ENCODE measurements at places on chromosomes 13 and 19.

DNA sequence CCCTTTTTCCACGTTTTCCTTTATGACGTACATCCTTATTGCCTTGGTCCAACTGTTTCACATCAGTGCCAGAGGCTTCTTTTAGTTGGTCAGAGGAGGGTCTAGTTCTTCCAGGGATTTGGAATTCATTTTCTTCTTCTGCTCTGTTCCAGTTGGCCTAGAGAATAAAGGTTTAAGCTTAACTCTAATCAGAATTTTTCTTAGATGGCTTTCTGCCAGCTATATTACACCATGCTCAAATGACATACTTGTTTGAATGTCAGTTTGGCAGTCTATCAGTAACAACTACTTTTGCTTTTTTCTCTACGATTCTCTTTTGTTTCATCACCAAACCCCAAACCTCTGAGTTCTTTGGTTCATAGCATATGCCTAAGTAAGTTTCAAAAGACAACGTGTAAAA is 16.8 kb downstream of the SPART start:
- peak; percentile 47 for DNase-seq

- no peak for DNase-seq
These were observed 18.8 kb downstream of the SACS start for GRCh38 chr13:23414682-23415081.

- DNase-seq: peak; percentile 97
These were observed 23.5 kb upstream of the USP12 start for GRCh38 chr13:27194895-27195764.

DNA sequence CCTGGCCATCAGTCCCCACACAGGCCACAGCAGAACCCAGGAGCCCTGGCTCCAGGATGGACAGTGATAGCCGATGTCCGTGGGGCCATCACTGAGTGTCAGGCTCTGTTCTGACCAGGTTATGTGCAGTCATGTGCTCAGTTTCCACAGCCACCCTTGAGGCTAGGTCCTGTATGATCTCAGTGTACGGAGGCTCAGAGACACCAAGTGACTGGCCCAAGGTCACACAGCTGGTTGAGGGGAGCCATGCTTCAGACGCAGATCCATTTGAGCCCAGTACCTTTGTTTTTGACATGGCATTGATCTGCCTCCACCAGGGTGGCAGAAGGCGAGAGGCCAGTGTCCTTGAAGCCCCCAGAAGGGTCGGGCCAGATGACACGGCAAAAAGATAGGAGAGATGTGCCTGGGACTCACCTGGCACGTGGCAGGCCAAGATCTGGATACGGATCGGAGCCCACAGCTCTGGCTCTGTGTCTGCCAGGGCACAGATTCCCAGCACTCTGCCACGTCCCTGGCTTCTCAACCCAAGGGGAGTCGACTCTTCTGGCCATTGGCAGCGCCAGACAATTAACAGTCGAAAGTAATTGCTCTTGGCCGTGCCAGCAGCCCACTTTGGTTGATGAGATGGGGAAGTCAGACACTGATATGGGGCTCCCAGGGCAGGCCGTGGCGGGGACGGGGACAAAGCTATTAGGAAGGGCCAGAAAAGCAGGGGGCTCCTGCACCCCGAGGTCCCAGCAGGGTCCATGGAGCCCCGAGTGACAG is 15.6 kb downstream of the EVI5L start:
- no peak for DNase-seq

DNA sequence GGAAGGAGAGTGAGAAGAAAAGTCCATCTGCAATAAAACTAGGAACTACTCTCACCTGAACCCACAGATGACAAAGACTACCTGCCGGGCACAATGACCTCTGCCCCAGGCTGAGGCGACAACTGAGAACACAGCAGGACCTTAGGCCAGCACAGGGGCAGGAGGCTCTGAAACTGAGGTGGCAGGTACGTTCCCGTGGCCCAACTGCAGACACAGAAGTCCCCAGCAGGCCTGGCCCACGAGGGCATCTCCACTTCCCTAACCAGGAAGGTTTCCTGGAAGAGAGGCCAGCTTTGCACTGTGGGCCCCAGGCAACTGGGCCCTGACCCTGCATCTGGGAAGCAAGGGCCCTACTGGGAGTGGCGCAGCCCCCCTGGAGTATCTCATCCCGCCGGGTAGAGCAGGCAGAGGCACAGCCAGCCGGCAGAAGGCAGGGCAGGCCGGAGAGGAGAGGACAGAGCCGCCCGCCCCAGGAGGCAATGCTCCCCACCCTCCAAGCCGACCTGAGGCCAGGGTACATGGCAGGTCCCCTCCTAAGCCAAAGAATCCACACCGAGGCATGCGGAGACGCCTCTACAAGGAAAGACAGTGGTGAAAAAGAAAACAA is 32.7 kb downstream of the STK24 start:
- no peak for DNase-seq

DNA sequence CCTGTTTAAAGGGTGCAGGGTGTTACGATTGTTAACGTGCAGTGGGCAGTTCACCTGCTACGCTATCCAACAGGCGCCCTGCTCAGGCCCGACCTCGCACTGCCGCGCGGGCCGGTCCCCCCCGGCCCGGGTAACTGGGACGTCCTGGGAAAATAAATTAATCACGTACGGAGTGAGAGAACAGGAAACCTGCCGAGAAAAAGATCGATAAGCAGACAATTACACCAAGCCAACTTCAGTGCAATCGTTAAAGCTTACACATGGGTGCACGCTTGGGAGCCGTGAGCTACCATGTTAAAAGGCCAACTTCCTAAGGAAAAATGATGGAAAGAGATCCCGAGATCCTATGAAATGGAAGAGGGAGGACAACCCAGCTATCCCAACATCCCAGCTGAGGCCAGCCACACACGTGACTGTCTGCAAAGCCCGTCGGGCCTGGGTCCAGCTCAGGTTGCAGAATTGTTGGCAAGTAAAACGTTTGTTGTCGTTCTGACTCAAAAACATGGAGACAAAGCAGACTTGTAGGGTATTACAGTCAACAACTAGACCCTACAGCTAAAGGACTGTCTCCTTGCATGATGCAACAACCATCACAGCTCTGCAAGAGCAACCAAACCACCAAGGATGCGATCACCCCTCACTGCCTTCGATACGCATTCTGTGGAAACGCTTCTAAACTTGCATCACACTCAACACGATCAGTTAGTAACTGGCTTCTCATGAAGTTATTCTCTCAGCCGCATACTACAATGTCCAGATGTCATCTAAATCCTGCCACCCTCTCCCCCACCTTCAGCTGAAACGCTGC is 741 bp upstream of the TUBGCP3 start:
- no peak for DNase-seq

- no peak for DNase-seq
These were observed 92.6 kb downstream of the ENOX1 start for GRCh38 chr13:43694146-43694664.

DNA sequence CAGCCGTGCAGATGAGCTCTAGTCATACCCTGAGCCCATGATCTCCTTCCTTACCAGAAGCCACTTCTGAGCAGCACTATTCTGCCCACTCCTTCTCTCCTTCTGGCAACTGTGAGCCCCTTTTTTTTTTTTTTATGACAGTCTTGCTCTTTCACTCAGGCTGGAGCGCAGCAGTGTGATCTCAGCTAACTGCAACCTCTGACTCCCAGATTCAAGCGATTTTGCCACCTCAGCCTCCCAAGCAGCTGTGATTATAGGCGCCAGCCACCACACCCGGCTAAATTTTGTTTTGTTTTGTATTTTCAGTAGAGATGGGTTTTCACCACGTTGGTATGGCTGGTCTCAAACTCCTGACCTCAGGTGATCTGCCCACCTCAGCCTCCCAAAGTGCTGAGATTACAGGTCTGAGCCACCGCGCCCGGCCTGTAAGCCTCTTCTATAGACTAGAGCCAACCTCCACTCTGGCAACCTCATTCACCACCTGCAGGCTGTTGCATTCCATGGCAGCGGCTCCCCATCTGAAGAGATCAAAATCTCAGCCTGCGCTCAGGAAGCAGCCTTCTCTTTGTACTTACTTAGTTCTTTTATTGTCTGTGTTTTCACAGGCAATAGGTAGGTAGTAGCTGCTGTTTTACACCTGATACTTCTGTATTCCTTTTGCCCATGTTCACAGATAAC is 34.8 kb upstream of the NDFIP2 start:
- DNase-seq: no peak

- no peak for DNase-seq
These were observed 416.4 kb downstream of the TSHZ3 start for GRCh38 chr19:30932854-30933253.

DNA sequence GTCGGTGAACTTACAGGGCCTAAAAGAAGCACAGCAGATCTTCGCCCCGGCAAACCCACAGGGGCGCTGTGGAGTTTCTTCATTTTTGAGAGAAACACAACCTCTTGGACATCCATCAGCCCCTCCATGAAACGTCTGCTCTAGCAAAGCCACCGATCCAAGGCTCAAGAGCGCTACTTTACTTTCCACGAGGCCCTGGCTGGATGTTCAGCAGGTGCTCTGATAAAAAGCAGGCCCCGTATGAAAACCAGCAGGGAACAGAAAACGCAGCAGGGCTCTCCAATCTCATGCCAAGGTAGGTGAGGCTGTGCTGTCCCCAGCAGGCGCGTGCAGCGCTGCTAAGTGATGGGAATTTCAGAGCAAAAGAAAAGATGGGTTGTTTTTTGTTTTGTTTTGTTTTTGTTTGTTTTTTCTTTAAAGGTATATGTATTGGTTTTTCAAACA is 86.7 kb downstream of the IRS2 start:
- no peak for DNase-seq

DNA sequence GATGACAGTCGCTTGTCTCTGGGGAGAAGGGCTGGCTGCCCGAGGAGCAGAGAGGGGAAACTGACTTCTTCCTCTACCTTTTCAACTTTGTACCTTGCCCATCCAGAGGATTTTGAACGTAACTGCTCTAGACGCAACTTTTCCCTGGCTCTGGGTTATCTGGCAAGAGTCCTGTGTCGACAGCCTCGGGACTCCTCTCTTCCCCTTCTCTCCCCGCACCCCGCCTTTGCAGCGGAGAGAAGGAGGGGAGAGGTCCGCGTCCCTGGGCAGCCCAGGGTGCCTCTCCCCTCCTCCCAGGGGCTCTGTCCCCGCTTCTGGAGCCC is 574 bp downstream of the SH3GL1 start:
- DNase-seq: peak; percentile 26

GRCh38 chr19:10288662-10289166 is 1.0 kb upstream of the ICAM5 start:
- peak; percentile 36 for DNase-seq

- DNase-seq: no peak
These were observed 10.9 kb downstream of the SIGLEC12 start for GRCh38 chr19:51490676-51491075.

- DNase-seq: no peak
These were observed 96.3 kb upstream of the C1QTNF9B start for GRCh38 chr13:23993680-23993985.

GRCh38 chr13:75181906-75182305 is 300.1 kb downstream of the TBC1D4 start:
- DNase-seq: peak; percentile 82

GRCh38 chr13:110662777-110663443 is 43.0 kb downstream of the CARS2 start:
- no peak for DNase-seq

GRCh38 chr19:41302624-41303351 is 7.2 kb upstream of the CCDC97 start:
- no peak for DNase-seq

DNA sequence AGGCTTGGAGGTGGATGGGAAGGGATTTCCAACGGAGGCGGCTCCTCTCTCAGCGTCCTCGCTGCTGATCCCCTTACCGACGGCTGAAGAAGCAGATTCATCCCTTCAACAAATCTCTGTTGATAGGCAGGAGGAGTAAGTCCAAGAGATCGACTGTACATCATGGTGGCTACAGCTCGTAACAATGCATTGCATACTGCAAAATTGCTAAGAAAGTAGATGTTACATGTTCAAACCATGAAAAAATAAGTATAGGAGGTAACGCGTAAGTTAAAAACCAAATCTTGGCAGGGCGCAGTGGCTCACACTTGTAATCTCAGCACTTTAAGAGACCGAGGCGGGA is 468 bp upstream of the SLC39A3 start:
- no peak for DNase-seq

- peak; percentile 98 for DNase-seq
These were observed 201.5 kb upstream of the CSNK1A1L start for GRCh38 chr13:37306778-37307544.

DNA sequence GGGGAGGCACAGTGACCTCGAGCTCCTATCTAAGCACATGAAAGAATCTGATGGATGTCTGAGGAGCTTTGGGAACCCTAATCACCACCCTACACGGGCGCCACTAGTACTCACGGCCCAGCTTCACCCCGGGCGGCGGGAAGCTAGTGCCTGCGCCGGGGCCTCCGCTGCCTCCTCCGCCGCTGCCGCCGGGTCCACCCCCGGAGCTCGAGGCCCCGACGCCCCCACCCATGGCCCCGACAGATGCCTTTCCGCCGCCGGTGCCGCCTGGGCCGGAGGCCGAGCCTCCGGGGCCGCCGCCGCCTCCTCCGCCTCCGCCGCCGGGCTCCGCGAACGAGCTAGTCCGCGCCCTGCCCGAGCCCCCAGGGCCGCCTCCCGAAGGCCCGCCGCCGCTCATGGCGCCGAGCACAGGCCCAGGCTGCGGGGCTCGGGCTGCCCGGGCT is 312 bp downstream of the GSK3A start:
- no peak for DNase-seq

DNA sequence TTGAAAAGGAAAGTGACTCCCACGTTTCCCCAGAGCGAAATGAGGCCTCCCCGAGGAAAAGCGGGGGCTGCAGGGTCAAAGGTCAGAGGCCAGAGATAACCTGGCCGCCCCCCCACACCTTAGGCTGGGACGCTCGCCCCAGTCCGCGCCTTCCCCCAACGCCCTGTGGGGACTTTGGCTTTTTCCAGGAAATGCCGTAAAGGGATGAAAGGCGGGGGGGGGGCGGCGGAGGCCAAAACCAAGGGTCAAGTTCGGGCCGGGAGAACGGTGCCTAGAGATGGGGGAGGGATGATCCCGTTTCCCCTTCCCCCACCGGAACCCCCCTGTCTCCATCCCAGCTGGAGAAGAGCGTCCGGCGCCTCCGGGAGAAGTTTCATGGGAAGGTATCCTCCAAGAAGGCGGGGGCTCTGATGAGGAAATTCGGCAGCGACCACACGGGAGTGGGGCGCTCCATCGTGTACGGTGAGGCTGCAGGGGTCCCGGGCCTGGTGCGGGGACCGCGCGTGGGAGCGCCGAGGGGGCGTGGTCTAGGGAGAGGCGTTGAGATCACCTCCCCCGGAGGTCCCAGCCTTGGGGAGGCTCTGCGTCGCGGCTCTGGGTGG is 575 bp downstream of the SHFL start:
- DNase-seq: no peak

Data from cardiac fibroblast (primary cell).